ENCODE measurements at places on chromosomes 12 and 14.

DNA sequence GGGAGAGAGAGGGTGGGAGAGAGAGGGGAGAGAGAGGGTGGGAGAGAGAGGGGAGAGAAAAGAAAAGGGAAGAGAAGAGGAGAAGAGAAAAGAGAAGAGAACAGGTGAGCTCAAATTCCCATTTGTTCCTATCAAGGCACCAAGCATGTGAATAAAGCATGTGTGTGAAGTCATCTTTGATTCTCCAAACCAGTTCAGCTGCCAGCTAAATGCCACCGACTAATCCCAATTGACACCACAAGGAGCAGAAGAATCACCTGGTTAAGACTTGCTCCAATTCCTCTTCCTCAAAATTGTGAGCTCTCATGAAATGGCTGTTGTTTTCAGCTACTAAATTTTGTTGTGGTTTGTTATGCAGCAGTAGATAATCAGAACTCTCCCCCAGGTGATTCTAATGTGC, 188.9 kb downstream of the TMX1 start:
- DNase-seq: no peak

DNA sequence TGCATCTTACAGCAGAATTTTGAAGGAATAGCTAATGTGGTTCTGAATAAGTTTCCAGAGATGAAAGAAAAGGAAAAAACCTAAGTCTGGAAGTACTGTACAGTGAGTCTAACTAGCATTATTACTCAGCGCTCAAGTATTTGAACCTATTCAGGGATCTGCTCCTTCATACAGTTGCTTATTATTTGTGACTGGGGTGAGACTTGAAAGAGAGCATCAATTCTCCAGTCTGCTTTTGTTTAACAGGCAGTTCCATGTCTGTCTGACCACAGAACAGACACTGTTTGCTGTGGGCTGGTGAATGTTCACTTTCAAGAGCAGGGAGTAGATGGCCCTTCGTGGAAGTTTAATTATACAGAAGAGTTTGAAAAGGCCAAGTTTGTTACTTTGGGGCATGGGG, 9.3 kb downstream of the ETV6 start:
- DNase-seq: peak; percentile 80

GRCh38 chr14:68879841-68880575, 87.1 kb upstream of the ZFP36L1 start:
- DNase-seq: no peak

- no peak for DNase-seq
Measured at GRCh38 chr14:60235440-60235839, 13.6 kb upstream of the PPM1A start.

DNA sequence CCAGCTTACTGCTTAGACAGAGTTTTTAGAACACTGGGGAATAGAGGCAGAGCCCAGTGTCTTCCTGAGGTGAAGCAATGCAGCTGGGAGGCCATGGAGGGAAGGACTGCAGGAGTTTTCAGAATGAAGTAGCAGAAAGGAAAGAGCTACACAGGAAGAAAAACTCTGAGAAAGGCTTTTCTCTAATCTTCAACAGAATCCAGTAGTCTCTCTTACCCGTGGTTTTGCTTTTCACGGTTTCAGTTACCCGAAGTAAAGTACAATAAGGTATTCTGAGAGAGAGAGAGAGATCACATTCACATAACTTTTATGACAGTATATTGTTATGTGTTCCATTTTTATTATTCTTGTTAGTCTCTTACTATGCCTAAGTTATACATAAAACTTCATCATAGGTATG, 761.6 kb downstream of the BCL11B start:
- DNase-seq: no peak

- no peak for DNase-seq
Measured at GRCh38 chr12:57632073-57632957, 686 bp downstream of the B4GALNT1 start.

DNA sequence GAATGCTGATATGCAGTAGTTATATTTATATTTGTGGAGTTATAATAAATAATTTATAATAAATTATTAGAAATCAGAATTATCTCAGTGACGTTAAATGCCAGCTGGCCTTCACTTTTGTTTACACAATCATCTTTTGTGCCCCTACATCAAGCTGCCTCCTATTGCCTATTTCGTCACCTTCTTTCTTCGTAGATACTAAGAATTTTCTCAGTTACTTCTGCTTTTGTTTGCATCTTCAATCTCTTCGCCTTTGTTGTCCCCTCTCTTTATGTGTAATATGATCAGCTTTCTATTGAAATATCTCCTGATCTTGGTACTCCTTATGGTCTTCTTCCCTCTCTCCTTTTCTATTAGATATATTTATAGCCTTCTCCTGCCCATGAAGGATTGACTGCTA, 197.0 kb downstream of the ERC1 start:
- no peak for DNase-seq

DNA sequence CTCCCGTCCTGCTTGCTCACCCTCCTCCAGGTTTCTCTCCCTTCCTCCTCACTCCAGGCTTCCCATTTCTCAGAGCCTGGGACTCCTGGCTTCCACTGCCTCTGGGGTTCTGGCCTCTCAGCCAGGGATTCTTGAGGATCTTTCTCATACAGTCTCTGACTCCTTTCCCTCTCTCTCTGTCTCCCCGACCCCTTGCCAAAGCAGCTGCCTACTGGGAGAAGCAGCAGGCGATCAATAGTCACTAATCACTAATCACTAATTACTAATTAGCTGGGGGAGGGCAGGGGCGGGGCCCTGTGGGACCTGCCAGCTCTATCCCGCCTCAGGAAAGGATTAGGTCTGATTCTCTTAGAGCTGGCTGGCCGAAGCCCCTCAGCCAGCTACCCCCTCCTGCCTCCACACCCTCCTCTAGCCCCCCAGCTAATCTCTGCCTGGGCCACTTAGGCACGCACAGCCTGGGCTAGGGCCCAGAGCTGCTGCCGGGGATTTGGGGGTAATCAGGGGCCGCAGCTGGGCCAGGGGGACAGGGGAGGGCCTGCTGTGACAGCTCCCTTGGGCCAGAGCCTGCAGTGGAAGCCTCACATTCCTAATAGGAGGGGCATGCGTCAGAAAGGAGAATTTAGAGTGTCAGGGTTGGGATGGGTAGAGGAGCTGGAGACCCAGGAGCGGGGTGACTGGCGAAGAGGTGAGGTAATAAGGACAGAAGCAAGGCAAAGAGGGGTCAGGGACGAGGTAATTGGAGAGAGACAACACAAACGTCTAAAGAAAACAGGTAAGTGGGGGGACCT, 2.8 kb downstream of the NXPH4 start:
- no peak for DNase-seq

GRCh38 chr12:12562016-12562483, 613 bp downstream of the DUSP16 start:
- no peak for DNase-seq

DNA sequence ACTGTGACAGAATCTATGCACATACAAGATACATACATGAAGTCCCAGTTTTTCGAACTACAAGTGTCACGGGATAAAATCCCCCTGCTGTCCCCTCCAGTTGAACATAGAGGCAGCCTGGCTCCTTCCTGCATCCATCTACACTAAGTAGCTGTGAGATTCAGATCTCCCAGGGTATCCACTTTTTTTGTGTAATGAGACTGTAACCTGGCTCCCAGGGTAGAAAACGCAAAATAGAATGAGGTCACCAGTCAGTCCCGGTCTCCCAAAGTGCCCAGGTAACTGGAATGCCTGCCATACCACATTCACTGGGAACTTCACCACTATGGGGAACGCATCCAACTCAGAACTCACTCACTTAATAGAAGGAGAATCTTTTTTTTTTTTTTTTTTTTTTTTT, 67.8 kb downstream of the TMCC3 start:
- no peak for DNase-seq

DNA sequence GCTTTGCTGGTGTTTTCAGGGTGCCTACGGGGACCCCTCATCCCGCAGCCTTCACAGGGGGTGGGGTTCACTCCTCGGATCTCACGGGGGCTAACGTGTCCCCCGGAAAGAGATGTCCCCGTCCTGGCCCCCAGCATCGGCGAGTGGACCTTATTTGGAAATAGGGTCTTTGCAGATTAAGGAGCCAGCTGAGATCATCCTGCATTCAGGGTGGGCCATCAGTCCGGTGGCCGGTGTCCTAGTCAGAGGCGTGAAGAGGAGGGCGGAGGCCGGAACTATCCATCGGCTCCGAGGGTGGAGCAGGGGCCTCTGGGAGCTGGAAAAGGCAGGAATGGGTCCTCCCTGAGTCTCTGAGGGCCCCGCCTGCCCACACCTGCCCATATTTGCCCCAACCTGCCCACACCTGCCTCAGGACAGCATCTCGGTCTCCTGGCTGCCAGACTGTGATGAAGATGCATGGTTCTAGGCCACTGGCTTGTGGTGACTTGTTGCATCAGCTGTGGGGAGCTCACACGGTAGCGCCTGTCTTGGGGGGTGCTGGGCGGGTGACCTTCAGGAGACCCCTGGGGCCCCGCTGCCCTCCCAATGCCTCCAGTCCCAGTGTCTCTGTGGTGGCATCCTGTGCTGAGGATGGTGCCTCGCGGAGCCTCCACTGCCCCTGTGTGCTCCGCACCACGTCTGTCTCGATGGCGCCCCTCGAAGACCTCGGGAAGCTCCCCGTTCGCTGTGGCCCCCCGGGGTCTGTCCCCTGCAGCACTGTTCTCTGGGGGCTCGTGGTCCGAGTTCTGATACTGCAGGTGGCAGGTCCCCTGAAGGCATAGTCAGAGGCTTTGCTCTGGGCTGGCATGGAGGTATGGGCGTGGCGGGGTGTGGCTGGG, 14.7 kb downstream of the NOC4L start:
- DNase-seq: no peak

- DNase-seq: peak; percentile 54
Measured at GRCh38 chr14:96631621-96632362, 129.6 kb downstream of the PAPOLA start.

GRCh38 chr12:51320311-51320694, 3.7 kb downstream of the BIN2 start:
- DNase-seq: no peak

DNA sequence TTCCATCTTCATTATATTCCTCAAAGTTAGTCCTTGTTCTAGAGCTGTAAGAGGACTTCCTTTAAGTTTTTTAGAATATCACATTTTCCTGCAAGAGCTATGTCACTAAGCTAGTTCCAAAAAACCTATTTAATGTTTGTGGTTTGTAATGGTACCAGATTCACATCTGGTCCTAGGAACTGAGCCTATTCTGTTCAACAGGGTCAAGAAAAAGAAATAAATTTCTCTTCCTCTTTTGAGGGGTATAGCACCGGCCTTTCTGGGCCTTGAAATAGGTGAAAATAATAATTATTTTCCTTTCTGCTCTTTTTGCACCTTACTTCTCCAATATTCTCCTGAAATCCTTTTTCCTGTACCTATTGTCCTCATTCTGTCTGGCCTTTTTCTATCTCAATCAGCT, 3.6 kb upstream of the STXBP6 start:
- DNase-seq: no peak

GRCh38 chr12:94033101-94033500, 115.3 kb upstream of the PLXNC1 start:
- no peak for DNase-seq

DNA sequence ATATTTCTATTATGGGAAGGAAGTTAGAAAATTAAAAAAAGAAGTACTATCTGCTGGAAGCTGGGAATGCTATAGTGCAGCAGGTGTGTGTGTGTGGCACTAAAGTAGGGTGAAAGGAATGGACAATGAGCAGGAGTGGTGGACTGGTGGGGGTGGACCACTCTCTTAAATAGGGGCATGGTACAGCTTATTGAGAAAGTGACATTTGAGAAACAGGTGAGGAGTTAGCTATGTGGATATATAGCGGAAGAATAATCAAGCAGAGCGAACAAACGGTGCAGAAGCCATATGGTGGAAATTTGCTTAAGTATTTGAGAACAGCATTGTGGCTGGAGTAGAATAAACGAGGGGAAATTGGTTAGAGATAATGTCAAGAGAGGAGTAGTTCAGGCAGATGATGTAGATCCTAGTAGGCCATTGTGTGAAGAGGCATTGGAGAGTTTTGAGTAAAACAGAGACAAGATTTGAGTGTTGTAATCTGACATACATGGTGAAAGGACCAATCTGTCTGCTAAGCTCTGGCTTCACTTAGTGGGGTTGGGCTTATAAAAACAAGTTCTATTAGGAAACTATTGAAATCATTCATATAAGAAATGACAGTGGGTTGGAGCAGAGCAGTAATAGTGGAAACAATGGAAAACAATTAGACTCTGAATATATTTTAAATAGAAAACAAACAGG, 149.2 kb upstream of the SYT10 start:
- no peak for DNase-seq

DNA sequence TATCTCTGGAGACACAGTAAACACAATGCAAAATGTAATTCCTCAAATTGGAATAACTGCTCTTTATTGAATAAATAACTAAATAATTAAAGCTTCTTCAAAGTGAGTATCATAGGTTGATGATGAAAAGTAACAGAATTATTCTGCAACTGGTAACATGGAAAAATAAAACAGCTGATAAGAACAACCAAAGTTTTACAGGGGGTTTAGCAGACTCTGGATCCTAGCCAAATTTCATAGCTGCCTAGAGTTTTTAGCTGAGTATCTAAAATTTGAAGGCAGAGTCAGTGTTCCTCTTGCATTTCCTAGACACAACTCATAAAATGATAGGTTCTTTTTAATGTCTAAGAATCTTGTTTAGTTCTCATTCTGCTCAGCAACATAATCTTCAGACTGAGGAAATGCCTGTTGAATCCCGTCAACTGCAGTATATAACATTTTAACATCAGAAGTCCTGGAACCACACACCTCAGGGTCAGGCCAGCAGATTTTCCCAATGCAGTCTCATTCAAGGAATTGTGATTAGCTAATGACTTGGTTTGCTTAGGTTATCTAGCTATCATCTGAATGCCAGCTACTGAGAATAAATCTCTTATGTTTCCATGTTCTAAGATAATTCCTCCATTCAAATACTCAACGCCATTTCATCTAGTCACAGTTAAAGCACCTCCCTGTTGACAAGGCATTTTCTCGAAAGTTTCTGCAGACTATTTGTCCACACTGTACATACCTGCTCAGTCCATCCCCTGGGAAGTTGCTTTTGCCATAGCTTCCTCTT, 411.6 kb downstream of the BCAT1 start:
- DNase-seq: no peak

DNA sequence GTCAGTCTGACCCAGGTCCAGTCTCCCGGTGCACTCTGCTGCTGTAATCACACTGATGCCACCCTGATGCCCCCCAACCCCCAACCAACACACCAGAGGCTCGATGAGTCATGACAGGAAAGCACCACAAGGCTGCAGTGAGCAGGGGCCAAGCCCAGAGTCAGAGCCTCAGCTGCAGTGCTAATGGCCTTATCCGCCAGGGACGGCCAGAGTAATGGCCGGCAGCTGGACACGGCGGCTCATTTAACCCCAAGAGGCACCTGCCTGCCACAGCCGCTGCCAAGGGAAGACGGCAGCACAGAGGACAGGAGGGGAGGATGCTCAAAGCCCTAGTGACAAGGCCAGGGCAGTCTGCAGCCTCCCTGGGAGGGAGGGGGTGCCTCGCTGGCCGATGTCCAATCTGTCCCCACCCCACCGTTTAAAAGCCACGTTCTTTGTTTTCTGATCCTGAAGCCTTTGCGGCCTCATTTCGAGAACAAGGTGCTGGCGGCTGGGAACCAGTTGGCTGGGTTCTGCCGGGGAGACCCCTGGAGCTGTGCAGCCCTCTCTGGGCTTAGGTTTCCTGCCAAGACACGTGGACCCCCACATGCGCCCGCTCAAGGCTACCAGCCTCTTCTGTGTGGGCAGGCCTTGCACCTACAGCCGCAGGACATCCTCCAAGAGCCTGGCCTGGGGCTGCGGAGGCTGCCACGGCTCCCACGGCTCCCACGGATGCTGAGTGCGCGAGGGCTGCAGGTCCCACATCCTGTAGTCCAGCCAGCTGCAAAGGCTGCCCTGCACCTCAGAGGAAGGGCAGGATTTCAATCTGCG, 13.1 kb downstream of the CCDC85C start:
- peak; percentile 78 for DNase-seq
